Right forelimb (tissue), 1 donor: ENCODE measurements at places on chromosomes 3 and 15.

- DNase-seq: no peak
Observed at GRCh38 chr3:160005004-160005403, 16.4 kb downstream of the IL12A start.

DNA sequence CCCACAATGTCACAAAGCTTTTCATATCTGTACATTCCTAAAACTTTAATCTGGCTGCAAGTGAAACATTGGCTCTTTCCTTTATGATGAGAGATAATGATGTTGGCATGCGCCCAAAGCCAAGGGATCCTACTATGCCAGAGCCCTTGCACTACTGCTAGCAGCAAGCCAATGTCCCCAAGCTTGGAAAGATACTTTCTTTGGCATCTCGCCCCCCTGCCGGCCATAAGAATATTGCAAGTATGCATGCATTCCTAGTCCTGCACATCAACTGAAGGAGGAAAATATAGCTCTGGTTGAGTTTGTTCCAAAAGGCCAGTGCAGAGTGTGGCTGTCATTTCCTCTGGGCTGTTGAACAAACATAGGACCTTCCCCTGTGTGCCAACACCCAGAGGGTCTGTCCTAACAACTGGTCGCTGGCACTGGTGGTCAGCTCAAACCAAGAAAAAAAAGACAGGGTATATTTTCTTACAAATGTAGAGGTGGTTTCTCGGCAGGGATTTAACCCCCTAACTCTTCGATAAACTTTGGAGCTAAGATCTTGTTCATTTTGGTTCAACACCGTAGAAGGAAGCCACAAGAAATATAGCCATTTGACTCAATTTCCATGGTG lies 120.9 kb upstream of the ZBED2 start:
- no peak for DNase-seq

DNA sequence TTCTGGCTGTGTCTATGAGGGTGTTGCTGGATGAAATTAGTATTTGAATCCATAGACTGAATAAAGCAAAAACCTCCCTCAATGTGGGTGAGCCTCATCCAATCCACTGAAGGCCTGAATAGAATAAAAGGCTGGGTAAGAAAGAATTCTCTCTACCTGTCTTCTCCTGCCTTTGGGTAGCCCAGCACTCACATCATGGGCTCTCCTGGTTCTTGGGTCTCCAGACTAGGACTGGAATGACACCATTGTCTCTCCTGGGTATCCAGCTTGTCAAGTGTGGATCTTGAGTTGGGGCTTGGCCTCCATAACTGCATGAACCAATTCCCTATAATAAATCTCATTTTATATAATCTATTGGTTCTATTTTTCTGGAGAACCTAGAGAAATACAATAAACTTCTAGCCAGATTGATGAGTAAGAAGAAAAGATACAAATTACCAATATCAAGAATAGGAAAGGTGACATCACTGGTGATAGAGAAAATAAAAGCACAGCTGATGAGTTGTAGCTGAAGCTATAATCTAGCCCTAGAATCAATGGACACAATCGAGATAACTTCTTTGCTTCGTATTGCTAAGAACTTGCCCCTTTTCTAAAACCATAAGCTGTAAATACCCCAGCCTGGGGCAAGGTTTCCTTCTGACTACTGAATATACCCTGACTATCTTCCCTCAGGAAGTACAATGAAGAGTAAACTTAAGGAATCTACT lies 106.4 kb downstream of the ANO10 start:
- no peak for DNase-seq

- DNase-seq: no peak
Observed at GRCh38 chr3:192920411-192920810, 2.8 kb upstream of the MB21D2 start.

DNA sequence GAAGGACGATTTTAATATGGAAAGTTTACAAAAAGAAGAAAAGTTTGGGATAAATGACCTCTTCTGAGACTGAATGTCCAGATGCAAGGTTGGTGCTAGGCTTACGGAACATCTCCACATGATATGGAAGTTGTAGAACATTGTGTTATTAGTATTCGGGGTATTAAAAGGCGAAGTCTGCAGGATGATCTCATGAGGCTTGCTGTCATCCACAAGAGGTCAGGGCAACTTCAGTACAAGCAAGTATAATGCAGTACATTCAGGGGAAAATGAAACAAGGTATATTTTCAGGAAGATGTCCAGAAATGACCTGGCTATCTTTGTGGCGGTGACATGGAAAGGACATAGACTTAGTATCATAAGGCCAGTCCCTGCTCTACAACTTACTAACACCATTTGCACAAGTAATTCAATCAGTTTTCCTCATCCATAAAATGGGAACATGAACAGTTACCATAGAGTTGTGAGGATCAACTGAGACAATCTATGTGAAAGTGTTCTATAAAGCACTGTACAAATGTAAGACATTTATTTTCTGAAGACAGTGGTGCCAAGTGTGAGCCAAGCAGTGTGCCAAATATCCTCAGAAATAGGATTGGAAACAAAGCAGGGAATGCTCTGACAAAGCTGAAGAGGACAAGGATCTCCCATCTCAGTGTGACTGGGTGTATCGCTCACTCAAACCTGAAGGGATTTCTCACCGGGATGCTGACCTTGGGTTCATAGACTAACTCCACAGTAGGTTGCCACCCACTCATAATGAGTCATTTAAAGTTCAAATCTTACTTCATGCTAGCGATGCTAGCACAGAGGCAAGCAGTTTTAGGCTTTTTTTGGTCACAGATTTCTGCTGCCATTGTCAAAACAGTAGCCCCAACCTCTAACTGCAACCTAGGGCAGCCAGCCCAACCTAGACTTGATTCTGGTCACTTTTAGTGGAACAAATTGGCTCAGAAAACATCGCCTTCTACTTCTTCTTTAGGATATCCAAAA lies 118.3 kb downstream of the TIGIT start:
- no peak for DNase-seq

DNA sequence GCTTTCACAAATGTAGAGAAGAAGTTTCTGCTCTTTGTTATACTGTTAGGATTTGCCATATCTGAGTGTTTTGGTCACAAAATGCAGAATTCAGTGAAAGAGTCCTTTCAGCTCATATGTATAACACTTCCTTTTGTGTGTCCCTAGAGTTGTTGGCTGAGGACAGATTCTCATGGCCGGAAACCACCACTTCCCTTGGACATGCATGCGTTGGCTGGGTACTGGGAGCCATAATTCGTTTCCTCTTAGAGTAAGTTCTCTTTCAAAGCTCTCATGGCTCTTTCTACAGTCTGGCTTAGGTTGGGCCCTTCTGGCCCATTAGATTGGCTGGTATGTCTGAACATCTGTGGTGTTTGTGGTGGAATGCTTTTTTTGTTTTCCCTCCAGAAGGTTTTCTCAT lies 298.5 kb downstream of the DIPK2A start:
- DNase-seq: no peak

- DNase-seq: no peak
Observed at GRCh38 chr3:183554377-183554776, 1.1 kb downstream of the KLHL6 start.

DNA sequence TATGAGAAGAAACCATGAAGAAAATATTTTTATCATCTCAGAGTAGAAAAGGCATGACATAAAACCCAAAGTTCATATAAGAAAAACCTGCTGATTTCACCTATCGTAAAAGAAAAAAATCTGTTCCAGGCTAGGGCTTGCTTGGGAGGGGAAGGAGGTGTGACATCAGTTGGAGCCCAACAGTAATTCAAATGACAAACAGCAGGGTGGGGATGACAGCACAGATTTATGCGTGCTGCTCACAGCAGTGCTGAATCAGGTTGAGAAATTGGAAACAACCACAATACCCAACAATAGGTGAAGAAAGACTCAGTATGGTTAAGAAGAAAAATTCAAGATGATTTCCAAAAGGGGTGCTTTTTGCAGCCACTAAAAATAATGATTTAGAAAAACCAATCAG lies 172.4 kb downstream of the PDE8A start:
- no peak for DNase-seq

GRCh38 chr3:15211937-15212336 lies 5.9 kb downstream of the CAPN7 start:
- no peak for DNase-seq

- no peak for DNase-seq
Observed at GRCh38 chr3:39255503-39256325, 24.1 kb downstream of the CX3CR1 start.

DNA sequence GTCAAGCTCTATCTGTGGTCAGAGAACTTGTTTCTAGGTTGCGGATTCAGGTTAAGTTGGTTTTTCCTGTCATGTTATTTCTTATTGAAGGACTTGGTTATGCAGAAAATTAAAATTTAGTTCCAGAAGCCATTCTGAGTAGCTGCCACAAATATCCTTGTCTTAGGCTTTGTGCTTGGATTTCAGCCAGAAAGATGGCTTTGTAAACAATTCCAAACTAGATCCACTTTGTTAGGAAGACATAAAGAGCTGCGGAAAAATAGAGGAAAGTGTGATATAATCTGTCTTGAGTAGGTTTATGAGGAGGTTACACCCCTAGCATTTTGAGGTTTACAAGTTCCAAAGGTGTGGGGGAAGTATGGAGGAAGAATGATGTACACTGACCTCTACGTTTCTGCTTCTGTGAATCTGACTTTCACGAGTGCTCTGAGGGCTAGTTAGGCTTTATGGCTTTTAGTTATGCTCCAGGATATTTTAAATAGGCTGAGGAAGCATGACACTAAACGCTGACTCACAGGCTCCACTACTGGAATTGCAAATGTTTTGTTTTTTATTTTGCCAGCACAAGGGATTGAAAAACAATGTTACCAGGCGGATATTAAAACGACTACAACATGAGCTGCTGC lies 46.3 kb upstream of the UTS2B start:
- DNase-seq: no peak

DNA sequence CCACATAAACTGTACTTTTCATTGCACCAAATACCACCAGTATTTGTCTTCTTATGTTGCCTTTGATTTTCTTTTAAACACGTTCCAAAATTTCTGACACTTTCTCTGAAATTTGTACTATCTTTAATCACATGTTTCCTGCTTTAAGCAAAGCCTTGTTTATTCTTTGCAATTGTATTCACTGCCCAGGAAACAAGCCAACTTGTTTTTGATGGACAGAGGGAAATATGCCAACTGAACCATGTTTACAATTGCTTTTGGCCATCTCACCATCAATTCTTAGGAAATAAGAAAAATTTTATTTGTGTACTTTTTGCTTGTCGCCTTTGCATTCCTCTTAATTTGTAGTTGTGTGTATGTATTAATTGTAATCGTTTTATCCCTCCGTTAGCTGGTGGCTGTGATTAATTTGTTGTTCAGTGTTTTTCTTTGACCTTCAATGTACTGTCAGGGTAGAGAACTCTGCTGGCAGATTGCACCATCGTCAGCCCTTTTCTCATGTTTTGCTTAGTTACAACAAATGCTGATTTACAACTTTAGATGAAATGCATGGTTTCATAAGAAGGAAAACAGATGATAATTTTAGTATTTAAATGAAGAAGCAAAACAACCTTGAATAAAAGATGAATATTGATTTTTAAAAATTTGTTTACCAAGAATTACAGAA lies 19.4 kb upstream of the FEZF2 start:
- DNase-seq: no peak
